Activated T-helper 9 cell treated with anti-CD3 and anti-CD28 coated beads, Interleukin-2, amount 50 U/mL, for 16 hours (primary cell): ENCODE measurements at places on chromosomes 4 and X.

DNA sequence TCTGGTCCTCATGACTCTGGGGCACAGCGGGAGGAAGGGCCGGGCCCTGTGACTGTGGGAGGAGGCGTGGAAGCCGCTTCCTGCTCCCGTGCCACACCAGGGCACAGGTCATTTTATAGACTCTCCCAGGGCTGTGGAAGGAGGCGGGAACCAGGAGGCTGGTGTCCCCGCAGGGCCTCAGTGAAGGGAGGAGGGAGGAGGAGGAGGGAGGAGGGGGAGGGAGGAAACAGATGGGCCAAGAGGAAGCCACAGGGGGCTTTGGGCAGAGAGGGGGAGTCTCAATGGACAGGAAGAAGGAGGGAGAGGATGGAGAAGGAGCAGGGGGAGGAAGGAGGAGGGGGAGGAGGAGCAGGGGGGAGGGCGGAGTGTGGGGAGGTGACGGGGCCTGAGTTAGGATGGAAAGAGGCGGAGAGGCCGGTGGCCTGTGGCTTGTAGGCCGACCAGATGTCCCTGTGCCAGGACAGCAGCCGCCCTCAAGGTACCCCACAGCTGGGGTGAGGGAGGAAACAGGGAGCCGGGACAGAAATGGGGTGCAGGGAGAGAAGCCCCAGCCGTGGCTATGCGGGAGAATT lies 6.2 kb upstream of the PLCXD1 start:
- DNase-seq, result no peak

DNA sequence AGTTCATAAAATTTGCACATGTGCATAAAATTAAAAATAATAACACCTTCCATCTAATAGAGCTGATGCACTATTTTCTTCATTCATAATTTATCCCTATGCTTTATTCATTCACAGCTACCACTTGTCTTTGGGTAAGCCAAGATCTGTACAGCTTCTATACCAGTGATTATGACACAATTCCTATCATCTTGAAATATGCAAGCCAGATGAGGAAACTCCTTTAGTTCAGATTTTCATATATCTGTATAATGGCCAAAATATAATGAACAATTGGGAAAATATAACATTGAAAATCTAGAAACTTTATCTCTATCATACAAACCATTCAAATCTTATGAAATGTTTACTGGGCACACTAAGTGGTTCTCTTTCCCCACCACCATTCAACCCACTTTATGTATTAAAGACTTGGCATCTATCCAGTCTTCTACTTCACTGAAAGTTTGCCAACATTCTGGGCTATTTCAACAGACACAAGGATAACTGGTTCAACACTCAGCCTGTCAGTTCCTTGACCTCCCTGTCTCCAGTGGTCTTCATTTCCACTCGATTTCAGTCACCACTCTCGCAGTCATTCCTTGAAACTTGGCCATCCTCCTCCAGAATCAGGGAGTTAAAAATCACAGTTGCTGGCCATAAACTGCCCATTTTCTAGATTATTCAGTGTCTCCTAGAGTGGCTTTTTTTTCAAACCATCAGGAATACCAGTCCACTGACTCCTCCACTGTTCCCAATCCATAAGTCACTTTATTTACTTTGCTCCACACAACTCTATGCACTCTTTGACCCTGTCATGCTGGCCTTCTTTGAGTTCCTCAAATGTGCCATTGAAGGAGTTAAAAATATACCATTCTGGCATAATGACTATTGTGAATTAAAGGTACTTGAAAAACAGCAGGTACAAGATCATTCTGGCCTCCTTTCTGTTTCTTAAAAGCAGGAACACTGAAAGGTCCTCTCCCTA lies 85.5 kb downstream of the CAMK2D start:
- no peak for DNase-seq

GRCh38 chrX:121322159-121322558 lies 274.7 kb downstream of the GLUD2 start:
- DNase-seq, result no peak

DNA sequence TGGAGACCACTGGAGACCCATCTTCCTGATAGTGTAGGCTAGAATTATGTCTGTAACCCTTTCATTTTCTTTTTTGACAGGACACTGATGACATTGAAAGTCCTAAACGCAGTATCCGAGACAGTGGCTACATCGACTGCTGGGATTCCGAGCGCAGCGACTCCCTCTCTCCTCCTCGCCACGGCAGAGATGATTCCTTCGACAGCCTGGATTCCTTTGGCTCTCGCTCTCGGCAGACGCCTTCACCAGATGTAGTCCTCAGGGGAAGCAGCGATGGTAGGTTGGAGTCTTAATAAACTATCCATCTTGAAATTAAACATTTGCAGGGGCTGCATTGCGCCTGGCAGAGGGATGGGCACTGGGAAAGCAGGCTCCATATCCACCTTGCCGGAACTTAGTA lies 75.4 kb downstream of the LIMCH1 start:
- DNase-seq, result no peak

DNA sequence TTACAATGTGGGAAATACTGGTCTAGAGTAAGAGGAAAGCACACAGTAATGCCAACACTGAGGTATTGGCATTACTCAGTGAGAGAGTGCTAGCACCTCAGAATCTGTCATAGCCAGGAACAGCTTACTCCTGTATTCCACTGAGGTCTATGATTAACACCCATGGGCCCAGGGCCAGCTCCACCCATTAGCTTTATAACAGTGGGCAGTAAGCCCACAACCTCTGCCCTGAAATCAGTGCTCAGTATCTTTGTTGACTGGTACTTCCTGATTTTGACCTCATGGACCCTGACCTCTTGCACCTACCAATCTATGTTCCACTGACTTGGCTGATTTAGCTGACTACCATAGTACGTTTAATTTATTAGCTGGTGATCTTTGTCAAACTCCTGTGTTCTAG lies 56.1 kb downstream of the LANCL3 start:
- DNase-seq, result no peak

GRCh38 chrX:39728852-39729598 lies 368.7 kb downstream of the BCOR start:
- DNase-seq, result no peak

DNA sequence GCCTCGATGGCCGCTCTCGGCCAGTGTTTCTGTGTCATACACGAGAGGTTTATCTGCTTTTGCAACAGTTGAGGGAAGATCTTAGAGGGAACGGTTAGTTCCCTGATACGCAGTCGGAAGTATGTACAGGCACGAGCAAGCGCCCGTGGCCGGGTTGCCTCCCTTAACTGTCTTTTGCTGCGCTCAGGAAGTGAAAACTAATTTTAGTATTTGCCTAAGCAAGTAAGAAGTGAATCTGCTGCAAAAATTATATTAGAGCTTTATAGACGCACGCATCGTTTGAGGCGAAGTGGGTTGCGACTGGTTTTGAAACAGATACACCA lies 695 bp downstream of the MTM1 start:
- no peak for DNase-seq

- no peak for DNase-seq
Measured at GRCh38 chr4:15353207-15353606, 74.6 kb upstream of the C1QTNF7 start.

DNA sequence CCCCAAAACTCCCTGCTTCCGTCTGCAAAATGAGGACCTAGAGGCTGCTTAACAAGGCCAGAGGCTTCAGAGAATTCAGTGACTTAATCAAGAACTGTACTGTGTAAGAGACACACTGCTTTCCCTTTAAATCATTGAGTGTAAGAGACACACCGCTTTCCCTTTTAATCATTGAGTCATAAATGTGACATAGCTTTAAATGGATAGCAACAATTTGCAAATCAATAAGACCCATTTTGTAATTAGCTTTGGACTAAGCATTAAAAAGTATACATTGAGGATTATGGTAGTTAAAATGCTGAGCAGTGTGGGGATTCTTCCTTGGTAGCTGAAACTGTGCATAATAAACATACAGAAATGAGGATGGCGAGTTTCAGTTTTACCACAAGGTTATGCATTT lies 31.8 kb downstream of the ARX start:
- no peak for DNase-seq

DNA sequence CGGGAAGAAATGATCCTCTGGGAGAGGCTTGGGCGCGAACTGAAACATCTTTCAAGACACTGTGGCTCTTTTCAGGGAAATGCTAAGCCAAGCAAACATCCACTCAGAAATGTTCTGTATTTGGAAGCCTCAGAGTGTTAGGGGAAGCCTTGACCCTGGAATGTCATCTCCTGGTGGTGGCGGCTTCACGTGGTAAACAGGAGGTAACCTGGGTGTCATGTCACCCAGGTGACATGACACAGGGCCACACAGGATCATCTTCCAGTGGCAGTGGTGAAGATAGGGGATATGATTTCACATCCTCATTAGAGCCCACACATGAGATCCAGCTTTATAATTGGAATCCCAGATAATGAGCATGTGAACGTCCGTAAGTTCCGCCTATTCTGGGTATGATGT lies 140.0 kb downstream of the TBL1X start:
- no peak for DNase-seq

- no peak for DNase-seq
Measured at GRCh38 chr4:87038837-87039615, 104.2 kb downstream of the AFF1 start.

DNA sequence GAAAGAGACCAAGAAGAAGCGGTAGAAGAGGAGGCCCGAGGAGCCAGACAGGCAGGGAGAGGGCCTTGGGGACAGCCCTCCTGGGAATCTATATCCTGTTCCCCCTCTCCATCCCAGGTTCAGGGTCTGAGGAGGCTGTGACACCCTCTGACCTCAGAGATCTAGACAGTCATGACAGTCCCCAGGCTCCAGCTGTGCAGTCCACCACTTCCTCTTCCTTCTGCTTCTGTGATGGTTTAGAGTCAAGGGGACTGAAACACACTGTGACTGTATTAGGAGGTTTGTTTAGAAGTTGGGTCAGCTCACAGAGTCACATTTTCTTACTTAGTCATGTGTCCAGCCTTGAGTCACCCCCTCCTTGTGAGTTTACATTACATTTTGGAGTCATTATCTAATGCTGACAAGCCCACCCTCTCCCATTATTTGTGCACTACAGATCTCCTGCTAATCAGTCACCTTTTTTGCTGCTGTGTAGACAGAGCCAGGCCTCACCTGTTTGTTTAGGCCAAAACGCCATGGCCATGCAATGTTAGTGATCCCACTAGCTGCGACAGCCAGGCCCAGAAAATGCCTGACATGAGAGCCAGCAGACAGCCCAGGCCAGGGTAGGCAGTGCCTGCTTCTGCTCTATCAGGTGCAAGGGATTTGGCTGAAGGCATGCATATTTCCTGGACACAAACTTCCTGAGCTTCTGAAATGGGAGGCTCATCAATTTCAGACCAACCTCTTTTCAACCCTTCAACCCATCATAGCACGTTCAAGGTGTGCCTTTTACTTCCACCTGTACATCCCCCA lies 26.0 kb downstream of the MANBA start:
- DNase-seq, result no peak

- DNase-seq, result no peak
Measured at GRCh38 chr4:14719053-14719452, 283.2 kb upstream of the CPEB2 start.

GRCh38 chr4:38297061-38297460 lies 336.9 kb downstream of the PTTG2 start:
- no peak for DNase-seq

- DNase-seq, result no peak
Measured at GRCh38 chr4:107008115-107008514, 28.0 kb downstream of the DKK2 start.

- DNase-seq, result no peak
Measured at GRCh38 chr4:119873132-119873531, 193.5 kb downstream of the MAD2L1 start.

- no peak for DNase-seq
Measured at GRCh38 chr4:148273501-148273986, 168.7 kb downstream of the NR3C2 start.

DNA sequence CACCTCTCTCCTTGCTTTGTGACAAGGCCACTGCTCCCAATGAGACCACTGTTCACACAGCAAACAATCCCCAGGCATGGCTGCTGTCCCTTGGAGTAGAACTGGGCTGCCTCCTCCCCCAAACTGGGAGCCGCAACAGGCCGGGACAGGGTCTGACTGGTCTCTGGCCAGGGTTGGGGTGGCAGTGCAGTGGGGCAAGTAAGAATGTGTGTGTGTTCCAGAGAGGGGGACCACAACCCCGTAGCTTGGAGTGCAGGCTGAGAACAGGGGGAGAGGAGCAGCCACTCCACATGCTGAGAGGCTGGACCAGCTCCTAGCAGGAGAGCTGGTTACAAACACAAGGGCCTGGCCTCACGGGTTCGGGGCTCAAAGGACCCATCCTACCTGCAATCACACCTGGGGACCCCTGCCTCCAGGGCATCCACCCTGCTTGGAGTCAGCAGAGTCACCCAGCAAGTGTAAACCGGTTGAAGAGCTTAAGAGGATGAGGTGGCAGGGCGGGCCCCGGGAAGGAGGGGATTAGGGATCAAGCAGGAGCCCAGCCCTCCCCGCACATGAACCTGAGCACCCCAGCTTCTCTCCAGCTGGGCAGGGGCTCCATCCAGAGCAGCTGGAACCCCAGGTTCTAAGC lies 3.8 kb upstream of the ZNF185 start:
- no peak for DNase-seq

GRCh38 chr4:158850800-158851644 lies 82.2 kb downstream of the FNIP2 start:
- DNase-seq, result no peak

DNA sequence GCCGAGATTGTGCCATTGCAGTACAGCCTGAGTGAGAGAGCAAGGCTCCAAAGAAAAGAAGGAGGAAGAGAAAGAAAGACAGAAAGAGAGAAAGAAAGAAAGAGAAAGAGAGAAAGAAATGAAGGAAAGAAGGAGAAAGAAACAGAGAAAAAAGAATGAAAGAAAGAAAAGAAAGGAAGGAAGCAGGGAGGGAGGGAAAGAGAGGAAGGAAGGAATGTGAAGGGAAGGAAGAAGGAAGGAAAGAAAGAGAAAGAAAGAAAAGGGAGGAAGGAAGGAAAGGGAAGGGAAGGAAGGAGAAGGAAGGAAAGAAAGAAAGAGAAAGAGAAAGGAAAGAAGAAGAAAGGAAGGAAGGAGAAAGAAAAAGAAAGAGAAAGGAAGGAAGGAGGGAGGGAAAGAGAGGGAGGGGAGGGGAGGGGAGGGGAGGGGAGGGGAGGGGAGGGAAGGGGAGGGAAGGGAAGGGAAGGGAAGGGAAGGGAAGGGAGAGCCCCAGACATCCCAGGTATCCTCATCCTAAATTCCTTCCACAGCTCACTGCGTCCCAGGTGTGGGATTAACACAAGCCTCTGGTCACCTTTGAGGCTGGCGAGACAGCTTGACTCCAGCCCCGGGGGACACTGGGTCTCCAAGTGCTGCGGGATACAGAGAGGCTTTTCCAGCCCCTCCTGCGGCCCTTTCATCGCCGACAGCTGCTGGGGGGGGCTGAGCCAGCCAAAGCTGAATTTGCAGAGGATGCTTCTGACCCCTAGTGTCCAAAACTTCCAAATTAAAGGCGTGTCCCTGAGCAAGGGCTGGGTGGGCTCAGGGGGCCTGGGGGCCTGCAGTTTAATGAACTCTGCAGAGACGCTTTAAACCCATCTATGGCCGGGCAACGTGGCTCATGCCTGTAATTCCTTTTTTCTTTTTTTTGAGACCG lies 24.2 kb upstream of the CSF2RA start:
- DNase-seq, result no peak

DNA sequence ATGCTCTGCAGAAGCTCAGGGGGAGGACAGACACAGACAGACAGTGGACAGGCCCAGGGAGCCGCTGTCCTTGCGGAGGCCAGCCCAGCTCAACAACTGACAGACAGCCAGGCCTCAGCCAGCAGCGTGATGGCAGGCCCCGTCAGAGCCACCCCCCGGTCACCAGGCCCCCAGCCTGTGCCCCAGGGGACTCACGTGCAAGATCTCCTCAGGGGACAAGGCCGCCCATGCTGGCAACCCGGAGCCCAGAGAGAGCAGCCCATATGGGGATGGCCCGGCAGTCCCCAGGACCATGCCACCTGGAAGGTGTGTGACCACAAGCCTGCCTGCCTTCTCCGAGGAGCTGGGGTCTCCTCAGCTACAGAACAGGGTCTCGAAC lies 28.0 kb upstream of the MXD4 start:
- DNase-seq, result no peak
